ENCODE measurements at places on chromosomes 5 and 9. TPM values are rescaled to one million over a fixed set of nuclear protein-coding genes. Genes with fewer than 3 reads are reported as not detected.

Gene COL15A1
- total RNA-seq, result 27.8 TPM

DNA sequence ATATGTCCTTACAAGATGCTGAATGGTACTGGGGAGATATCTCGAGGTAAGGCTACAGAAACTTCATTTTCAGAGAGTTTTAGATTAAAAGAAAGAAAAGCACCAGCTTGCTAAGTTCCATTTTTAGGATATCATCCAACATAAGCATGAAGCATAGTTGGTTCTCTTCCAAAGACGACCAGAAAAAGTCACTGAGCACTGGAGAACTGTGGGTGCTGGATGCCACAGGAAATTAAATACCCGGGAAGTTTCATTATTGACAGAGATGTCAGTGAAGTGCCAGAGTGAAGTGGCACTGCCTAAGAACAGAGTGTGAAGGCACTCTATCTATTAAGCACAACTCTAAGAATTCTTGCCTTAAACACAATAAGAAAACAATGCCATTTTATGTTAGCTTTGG is 76.8 kb downstream of the PIK3R1 start:
- no peak for DNase-seq

- DNase-seq, result no peak
Measured at GRCh38 chr5:115854139-115854538, 12.4 kb downstream of the AP3S1 start.

DNA sequence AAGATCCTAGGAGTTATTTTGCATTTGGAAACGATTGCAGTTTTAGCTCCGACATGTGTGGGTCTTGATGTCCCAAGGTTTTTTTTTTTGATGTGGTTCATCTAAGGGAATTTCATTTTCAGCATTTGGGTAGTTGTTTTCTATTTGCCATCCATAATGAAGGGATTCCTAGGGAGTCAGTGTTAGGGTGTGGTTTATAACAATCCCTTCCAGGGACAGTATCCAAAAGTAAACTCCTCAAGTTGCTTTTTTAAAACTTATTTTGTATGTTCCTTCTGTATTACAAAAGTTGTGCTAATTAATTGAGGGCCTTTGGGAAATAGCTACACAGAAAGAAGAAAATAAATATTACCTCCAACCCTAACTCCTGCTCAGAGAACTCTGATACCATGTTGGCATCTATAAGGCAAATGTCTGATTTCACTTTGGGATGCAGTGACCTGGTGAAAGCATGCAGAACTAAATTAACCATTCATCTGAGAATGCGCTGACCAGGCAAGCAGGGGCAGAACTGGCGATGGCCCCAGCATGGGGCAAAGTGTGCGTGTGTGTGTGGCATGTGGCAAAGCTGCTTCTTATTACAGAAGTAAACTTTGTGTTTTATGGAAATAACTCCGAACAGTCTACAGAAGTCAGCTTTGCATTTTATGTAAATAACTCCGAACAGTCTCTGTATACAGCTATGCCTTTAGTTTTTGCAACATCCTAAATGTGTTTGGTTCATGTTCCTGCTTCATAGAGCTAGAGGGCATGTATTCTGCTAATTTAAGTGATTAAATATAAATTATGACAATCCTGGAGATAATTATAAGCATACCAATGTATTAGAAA is 237.2 kb downstream of the TRPM3 start:
- DNase-seq, result no peak

DNA sequence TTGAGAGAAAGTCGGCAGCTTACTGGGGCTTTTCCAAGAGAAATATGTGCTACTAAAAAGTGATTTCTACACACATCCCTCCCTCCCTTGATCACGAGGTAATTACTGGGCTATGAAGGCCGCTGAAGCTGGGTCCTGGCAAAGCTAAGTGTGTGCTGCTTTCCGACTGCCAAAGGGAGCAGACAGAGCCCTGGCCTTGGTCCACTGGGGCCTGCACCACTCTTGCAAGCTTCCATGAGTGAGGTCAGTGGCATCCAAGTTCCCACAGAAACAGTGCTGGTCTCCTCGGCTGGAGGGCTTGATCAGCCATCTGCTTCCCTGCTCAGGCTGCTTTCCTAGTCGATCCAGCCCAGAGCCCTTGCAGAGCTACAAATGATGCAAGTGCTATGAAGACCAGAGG is 154.8 kb upstream of the LHFPL2 start:
- no peak for DNase-seq

GRCh38 chr5:171906066-171906570 is 100.3 kb downstream of the FBXW11 start:
- no peak for DNase-seq

DNA sequence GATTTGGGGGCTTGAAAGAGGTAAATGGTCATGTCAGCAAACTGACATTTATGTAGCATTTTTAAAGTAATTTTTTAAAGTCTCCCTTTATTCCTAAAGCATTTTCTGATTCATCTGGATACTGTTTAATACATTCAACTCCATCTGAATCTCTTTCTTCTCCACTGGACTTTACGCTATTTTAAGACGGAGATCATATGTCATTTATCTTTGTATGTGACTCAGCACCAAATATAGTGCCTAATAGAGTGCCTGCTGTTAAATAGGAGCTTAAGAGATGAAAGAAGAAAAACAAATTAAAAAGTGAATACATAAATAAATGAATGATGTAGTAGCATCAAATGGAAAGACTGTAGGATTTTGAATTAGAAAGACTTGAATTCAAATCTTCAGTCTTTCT is 548.8 kb upstream of the SMC2 start:
- no peak for DNase-seq

Gene IL4
- not detected for total RNA-seq

- no peak for DNase-seq
Measured at GRCh38 chr9:114282926-114283325, 40.0 kb upstream of the ORM1 start.

All from pancreas (tissue), 10 donors.